Activated naive CD4-positive, alpha-beta T cell treated with Interleukin-2 at 50 U/mL for 16 hours (primary cell): ENCODE measurements at places on chromosomes 3 and 15.

GRCh38 chr3:96813820-96814650, at the start of gene EPHA6:
Gene EPHA6, plus strand, starts transcription at chr3:96814594.
- DNase-seq, result no peak

DNA sequence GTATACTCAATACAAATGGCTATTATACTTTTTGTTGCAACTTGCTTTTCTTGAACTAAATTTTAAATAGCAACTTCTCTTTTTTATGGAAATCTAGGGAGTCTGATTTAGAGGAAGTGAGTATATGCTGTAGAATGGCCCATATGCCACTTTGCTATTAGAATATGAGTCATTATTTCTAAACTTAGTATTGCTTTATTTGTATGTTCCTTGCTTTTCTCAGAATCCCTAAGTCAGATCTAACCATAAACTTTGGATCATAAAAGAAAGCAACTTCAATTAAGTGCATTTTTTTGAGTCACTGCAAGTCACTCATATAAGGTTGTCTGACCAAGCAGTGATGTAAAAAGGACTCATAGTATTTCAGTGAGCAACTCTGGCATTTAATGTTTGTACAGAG, 17.5 kb upstream of the SPTSSB start:
- no peak for DNase-seq

DNA sequence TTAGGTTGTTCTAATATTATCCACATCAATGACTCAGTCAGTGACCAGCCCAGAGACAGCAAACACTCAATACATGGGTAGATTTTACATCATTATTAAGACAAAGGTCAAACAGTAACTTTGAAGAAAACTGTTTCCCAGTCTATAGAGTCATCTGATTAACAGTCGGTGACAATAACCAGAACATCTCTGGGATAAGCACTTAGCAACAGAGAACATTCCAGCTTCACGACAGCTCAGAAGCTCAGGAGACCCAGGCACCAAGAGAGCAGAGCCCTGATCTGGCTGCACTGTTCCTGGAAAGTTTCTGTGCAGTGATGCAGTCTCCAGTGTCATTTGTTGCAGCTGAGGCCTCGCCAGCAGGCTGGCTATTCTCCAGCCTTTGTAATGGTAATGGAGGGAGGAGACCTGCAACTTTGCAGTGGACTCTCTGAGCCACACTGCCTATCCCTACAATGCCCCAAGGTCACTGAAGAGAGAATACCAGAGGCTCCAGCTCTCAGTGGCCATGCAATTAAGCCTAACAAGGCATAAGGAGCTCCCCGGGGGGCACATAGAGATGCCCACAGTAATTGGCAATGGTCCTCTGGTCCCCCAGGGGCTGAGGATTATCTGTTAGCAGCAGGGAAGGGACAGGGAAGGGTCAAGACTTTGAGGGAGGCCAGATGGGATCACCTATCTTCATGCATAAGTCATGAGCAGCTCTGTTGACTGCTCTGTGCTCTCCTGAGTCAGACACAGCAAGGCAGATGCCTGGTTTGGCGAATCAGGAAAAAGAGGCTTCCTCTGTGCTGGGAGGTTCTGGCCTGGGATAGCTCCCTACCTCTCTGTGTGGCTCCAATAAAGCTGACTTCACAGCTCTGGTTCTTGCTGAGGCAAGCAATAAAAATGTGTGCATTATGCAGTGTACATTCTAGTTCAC, 163.6 kb downstream of the CTNNB1 start:
- DNase-seq, result no peak

DNA sequence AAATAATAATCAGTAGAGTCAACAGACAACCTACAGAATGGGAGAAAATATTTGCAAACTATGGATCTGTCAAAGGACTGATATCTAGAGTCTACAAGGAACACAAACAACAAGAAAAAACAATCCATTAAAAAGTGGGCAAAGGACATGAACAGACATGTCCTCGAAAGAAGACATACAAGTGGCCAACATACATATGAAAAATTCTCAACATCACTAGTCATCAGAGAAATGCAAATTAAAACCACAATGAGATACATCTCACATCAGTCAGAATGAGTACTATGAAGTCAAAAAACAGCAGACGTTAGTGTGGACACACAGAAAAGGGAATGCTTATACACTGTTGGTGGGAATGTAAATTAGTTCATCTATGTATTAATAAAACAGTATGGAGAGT, 33.7 kb downstream of the SLC2A2 start:
- no peak for DNase-seq

GRCh38 chr15:62118520-62119226, 46.4 kb downstream of the C2CD4B start:
- DNase-seq, result no peak

DNA sequence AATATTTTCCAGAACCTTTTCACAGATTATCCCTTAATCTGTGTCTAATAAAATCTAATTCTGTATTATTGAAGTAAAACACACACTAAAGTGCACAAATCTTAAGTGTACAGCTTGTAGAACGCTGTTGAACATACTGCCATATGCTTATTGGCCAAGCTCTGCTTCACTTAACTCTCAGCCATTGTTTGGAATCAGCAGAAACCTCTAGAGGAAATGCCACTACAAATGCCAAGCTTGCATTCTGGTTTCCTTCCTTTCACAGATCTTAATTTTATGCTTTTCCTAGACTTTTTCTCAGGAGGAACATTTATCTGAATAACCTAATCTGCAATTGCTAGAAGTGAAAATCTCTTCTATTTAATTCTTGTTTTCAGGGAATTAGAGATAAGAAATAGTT, 10.1 kb downstream of the MNS1 start:
- DNase-seq, result no peak

GRCh38 chr3:43257850-43258249, 28.5 kb upstream of the SNRK start:
- DNase-seq, result no peak

DNA sequence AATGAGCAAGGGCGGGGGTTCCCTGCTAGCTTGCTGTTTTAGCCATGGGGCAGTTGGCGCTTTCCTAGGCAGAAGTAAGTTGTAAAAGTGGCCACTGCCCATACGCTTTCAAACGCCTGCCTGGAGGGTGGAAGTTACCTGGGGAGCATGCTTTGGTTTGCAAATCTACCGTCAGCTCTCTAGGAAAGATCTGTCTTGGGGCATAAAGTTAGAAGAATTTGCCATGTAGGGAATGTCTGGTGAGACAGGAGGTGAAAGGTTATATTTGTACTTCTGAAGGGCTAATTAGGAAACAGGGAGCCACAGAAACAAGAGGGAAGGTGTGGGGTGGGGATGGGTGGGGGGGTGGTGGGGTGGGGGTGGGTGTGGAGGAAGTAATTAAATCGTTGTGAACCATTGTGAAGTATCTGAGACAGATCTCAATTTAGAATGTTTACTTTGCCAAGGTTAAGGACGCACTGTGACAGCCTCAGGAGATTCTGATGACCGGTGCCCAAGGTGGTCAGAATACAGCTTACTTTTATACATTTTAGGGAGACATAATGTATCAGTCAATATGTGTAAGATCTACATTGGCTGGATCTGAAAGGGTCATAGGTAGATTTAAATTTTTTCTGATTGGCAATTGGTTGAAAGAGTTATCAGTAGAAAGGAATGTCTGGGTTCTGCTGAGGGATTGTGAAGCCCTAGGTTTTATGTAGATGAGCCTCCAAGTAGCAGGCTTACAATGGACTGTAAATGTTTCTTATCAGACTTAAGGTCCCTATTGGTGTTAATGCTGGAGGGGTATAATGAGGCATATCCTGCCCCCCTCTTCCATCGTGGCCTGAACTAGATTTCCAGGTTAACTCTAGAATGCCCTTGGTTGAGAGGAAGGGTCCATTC, 62.0 kb upstream of the GCNT3 start:
- DNase-seq, result no peak

DNA sequence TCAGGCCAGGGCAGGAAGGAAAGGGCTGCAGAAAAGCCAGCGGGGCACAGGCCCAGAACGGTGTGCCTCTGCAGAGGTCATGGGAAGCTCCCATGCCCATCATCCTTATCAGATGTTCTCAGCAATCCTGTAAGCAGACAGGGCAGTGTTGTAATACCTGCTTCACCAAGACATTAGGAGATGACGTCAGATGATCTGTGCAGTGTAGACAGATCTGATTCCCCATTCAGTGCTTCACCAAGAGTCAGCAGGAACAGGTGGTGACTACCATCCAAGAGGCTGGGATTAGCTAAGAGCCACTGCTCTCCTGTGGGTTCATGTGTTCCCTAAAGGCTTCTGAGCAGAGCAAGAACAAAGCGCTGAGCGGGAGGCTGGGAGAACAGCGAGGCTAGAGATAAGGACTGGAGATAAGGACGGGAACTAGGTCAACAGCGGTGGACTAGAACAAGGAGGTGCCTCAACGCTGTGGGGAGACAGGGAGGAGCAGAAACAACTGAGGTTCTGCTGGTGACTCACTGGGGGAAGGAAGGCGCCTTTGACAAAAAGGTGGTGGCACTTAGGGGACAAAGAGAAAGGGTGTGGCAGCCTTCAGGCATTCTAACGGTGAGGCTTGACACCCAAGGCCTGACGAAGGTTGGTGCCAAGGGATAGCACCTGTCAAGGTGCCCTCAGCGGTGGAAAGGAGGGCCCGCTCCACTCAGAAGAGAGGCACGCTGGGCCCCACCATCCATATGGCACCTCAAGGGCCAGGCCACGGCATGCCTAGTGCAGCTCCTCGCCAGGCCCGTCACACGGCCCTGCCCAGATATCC, 28.4 kb downstream of the CCDC12 start:
- peak; percentile 75 for DNase-seq

DNA sequence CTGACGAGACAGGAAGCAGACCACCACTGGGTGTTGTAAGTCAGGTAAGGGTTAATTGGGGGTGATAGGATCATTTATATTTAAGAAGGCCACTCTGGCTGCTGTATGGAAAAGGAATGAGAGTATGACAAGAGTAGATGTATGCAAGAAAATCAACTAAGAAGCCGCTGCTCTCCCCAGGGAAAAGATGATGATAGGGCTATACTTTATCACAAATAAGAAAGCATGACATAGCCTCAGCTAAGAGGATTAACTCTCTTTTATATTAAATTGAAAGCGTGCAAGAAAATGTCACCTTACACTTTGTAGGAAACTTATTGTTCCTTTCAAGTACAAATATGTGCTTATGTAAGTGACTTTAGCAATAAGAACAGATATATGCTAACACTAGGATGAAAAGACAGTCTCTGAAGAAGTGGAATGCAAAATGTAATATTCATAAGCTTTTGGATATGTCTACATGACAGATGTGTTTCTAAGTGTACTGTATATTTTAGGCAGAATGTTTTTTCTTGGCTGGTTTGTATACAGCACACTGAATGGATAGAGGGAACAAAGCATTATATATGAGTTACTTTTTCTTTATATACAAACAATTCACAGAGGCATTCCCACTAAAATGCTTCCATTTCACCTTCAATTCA, 8.7 kb upstream of the NDUFB4 start:
- no peak for DNase-seq

DNA sequence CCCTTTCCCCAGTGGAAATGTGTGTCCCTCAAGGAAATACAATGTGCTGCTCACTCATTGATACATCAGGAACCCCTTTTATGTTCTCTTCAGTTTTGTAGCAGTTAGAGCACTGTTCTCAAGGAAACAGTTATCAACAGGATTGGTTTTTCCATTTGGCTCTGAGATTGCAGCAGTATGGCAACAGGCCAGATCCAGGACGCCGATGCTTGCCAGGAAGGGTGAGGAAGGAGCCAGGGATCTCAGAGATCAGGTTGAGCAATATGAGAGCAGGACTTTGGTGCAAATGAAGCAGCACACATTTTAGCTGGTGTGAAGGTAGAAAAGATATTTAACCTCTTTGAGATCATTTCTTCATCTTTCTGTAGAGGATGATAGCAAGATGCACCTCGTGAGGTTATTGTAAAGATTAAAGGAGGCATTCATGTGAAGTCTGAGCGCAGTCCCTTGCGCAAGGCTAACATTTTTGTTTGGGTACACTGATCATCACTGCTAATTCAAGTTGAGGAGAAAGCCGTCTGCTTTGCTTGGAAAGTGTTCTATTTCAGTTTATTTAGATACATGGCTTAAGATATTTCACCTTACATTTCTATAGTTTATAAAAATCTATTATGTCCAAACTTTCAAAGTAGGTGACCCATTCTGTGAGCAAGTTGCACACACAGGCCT, 68.5 kb downstream of the KCNH8 start:
- DNase-seq, result no peak

GRCh38 chr15:67193223-67193990, 61.1 kb downstream of the AAGAB start:
- no peak for DNase-seq

DNA sequence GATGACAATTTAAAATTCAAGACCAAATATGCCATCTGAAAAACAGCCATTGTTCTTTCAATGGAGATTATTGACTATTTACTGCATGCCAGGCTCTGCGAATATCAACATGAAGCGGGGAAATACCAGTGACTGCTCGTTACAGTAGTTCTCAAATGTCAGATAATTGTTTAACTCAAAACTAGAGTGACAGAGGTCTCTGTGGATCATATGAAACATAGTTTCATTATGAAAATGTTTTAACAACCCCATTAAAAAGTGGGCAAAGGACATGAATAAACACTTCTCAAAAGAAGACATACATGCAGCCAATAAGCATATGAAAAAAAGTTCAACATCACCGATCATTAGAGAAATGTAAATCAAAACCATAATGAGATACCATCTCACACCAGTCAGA, 50.0 kb upstream of the GPR149 start:
- no peak for DNase-seq

GRCh38 chr3:9405756-9406155, 8.3 kb downstream of the SETD5 start:
- DNase-seq, result no peak

DNA sequence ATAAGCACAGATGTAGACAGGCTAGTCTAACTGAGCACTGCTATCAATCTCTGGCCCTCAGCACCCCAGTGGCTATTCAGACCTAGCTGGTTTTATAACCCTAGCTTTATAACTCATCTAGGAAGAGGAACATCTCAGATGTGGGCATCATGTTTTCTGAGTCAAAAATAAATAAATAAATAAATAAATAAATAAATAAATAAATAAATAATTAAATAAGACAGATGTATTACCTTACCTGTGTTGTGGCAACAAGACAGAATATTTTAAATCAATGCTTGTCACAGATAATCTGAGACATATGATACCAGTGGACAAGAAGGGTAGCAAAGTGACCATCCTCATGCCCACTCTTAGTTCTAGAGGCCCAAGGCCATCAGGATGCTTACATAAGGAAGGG, 52.2 kb downstream of the EFHB start:
- no peak for DNase-seq

- DNase-seq, result no peak
Measured at GRCh38 chr3:114760679-114761078, 386.4 kb downstream of the ZBTB20 start.

DNA sequence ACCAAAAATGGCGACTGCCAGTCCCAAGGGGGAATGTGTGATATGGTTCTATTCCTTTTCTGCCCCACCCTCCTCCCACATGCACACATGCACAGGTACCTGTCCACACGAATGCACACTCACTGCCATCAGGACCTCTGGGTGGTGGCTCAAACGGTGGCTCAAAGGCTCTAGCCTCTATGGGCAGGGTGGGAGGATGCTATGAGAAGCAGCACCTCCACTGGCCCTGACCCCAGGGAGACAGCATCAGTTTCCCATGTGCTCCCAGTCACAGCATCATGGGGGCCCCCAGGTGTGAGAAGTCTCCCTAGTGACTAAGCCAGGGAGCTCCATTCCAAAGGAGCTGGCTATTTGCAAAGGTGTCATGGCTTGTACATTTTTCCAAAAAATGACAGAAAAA, 15.9 kb downstream of the SEMA3G start:
- no peak for DNase-seq

- DNase-seq, result no peak
Measured at GRCh38 chr3:70805061-70805889, 492.8 kb upstream of the MDFIC2 start.

GRCh38 chr3:157530637-157531300, 27.6 kb upstream of the VEPH1 start:
- DNase-seq, result no peak

GRCh38 chr15:46408312-46408711, 773.5 kb downstream of the SQOR start:
- DNase-seq, result no peak
